ENCODE measurements at places on chromosomes 7 and 10.
A peak's percentile ranks its signal among the peaks of the same experiment; 100 is the strongest.

- DNase-seq, result peak; percentile 55
Measured at GRCh38 chr10:102673819-102674511, 29.7 kb downstream of the TRIM8 start.

- peak; percentile 67 for DNase-seq
Measured at GRCh38 chr10:119131512-119132240, 27.8 kb downstream of the DENND10 start.

- DNase-seq, result no peak
Measured at GRCh38 chr10:79065853-79066252, 2.9 kb upstream of the ZMIZ1 start.

- DNase-seq, result no peak
Measured at GRCh38 chr7:13091974-13092707, 404.7 kb downstream of the ARL4A start.

GRCh38 chr7:43888993-43889945 is 17.1 kb downstream of the URGCP start:
- no peak for DNase-seq

DNA sequence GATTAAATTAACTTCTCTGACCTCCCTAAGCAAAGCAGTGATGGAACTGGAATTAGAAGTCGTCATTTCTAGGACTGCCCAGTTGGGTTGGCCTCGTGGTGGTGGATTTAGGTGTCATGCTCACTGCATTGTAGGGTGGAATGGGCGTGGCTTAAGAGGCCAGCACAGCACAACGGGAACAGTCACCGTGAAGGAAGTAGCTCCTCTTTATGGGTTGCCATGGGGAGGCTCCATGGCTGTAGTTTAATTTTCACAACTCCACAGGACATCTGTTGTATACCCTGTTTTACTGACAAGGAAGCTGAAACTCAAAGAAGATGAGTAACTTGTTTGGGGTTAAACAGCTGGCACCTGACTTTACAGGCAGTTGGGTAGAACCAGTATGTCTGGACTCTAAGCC is 208.3 kb downstream of the CELF2 start:
- DNase-seq, result no peak

DNA sequence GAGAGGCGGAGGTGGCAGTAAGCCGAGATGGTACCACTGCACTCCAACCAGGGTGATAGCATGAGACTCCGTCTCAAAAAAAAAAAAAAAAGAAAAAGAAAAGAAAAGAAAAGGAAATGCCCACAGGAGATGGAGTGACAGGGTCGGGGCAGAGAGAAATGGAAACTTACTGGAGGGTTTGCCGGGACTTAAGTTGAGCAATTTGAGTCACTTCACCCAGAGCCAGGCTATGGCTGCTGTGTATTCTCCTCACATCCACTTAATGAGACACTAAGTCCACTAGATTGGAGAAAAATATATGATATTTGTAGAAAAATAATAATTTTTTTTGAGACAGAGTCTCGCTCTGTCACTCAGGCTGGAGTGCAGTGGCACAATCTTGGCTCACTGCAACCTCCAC is 4.6 kb upstream of the PFKFB3 start:
- DNase-seq, result no peak

GRCh38 chr10:116170815-116171250 is 102.2 kb downstream of the GFRA1 start:
- peak; percentile 45 for DNase-seq

DNA sequence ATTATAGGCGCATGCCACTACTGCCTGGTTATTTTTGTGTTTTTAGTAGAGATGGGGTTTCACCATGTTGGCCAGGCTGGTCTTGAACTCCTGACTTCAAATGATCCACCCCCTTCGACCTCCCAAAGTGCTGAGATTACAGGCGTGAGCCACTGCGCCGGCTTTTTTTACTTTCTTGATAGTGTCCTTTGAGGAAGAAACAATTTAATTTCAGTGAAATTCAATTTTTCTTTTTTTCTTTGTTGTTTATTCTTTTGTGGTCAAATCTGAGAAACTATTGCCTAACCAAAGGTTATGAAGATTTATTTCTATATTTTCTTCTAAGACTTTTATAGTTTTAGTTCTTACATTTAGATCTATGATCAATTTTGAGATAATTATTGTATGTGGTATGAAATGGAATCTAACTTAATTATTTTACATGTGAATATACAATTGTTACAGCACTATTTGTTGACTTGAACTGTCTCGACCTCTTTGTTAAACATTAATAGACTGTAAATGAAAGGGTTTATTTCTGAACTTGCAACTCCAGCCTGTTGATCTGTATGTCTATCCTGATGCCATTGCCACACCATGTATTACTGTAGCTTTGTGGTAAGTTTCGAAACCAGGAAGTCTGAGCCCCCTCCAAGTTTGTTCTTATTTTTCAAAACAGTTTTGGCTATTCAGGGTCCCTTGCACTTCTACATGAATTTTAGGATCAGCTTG is 19.8 kb upstream of the RASSF4 start:
- no peak for DNase-seq

GRCh38 chr10:24806262-24806661 is 82.6 kb upstream of the ARHGAP21 start:
- DNase-seq, result no peak

DNA sequence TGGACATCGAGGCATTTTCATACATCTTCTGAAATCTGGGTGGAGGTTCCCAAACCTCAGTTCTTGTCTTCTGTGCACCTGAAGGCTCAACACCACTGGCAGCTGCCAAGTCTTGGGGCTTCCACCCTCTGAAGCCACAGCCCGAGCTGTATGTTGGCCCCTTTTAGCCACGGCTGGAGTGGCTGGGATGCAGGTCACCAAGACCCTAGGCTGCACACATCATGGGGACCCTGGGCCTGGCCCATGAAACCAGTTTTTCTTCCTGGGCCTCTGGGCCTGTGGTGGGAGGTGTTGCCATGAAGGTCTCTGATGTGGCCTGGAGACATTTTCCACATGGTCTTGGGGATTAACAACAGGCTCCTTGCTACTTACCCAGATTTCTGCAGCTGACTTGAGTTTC is 62.1 kb downstream of the INPP5A start:
- DNase-seq, result no peak

- DNase-seq, result no peak
Measured at GRCh38 chr10:3708852-3709251, 76.2 kb downstream of the KLF6 start.

DNA sequence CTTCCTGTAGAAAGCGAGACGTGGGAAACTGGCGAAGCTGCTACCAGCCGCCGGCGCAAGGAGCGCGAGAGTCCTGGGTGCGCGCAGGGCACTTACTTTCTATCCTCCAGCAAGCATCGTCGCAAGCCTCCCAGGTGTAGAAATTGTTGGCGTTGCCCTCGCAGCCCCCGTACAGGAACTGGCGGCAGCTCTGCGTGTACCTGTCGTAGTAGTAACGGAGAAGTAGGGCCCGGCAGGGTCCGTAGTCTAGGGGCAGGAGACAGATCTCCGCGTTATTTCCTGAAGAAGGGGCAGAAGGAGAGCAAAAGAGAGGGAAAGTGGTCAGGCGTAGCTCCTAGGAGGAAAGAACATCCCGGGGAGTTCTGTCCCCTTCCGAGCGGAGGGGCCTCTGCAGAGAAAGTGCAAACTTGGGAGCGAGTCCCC is 501 bp downstream of the TFPI2 start:
- DNase-seq, result peak; percentile 30

DNA sequence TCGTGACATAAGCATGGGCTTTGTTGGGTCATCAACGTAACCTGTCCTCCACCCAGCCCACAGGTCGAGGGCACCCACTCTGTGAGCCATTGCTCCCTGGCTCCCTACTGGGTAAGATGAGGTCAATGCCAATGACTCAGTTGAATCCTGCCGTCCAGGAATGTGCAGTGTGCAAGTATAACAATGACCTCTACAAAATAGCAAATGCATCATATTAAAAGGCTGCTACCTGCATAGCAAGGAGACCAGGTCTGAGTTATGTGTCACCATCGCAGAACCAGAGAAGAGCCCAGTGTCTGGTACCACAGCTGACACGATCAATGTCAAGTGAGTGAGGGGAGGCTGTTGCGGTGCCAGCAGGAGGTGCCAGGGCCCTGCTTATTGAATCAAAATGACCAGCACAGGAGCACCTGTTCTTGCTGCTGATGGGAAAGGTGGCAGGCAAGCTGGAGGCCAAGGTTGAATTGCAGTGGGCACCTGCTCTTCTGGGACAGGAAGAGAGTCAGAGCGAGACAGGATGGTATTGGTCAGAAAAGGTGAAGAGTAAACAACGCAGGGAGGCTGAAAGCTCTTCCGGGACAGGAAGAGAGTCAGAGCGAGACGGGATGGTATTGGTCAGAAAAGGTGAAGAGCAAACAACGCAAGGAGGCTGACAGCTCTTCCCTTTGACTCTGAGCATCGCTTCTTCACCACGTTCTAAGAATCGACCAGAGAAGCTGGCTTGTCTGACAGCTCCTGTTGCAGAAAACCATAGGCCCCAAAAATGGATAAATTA is 108.7 kb upstream of the ADAM12 start:
- no peak for DNase-seq

GRCh38 chr10:22368981-22369380 is 23.7 kb downstream of the SPAG6 start:
- no peak for DNase-seq

DNA sequence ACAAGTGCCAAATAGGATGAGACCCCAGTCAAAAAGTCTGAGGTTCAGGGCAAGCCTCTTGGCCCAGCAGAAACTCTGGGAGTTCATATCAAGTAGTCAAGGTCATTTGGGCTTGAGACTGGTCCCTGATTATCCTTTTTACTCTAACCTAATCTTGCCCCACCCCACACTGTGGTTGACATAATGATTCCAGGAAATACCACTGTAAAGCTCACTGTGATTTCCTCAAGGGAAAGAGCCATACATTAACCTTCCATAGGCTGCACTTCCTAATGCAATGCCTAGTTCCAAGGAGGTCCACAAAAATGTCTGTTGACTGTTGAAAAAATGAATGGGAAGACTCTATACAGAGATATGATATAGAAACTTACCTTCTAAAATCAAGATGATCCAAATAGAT is 52.9 kb upstream of the CHCHD3 start:
- DNase-seq, result no peak

DNA sequence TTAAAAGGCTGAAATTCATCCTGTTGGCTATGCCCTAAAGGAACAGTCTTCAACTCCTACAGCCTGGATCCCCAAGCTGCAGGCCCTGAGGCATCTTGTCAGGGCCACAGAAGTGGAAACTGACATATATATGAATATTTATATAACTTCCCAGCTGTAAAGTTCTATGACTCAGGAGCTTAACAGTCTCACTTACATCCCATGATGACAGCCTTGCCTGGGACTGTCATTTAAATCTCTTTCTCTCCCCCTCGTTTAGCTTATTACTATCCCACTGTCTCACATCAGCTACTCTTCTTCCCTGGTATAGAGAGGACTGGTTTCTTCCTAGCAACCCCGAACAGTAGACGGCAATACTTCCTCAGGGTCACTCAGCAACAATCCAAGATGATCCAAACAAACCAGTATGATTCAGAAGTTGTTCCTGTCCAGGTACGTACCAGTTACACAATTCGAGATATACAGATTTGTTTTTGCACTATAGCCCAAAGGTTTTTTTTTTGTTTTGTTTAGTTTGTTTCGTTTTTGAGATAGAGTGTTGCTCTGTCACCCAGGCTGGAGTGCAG is 22.7 kb downstream of the KIAA1549 start:
- DNase-seq, result no peak

DNA sequence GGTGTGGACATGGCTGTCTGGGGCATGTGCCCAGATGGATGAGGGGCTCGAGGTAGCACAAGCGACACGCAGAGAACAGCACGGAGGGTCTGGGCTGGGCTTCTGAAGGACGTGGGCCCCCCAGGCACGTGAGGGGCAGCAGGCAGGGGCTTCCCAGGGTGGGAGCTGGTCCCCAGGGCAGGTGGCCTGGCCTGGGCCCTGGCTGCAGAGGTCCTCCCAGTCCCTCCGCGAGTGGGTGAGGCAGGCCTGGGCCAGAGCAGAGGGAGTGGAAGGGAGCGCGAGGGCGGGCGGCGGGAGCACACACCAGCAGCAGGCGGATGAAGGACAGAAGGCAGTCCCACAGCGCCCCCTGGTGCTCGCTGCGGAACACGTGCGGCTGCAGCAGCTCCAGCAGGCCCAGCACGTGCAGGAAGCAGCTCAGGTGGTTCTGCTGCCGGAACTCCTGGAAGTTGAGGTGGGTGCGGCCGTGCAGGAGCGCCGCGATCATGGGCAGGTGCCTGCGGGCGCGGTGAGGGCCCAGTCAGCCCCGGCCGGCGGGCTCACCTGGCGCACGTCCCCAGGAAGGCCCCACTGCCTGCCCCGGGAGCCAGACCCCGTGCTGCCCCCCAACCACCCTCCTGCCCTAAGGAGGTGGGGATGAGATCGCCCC is 14.7 kb upstream of the MICALL2 start:
- DNase-seq, result peak; percentile 85

- DNase-seq, result no peak
Measured at GRCh38 chr7:51013861-51014511, 231.3 kb upstream of the GRB10 start.

DNA sequence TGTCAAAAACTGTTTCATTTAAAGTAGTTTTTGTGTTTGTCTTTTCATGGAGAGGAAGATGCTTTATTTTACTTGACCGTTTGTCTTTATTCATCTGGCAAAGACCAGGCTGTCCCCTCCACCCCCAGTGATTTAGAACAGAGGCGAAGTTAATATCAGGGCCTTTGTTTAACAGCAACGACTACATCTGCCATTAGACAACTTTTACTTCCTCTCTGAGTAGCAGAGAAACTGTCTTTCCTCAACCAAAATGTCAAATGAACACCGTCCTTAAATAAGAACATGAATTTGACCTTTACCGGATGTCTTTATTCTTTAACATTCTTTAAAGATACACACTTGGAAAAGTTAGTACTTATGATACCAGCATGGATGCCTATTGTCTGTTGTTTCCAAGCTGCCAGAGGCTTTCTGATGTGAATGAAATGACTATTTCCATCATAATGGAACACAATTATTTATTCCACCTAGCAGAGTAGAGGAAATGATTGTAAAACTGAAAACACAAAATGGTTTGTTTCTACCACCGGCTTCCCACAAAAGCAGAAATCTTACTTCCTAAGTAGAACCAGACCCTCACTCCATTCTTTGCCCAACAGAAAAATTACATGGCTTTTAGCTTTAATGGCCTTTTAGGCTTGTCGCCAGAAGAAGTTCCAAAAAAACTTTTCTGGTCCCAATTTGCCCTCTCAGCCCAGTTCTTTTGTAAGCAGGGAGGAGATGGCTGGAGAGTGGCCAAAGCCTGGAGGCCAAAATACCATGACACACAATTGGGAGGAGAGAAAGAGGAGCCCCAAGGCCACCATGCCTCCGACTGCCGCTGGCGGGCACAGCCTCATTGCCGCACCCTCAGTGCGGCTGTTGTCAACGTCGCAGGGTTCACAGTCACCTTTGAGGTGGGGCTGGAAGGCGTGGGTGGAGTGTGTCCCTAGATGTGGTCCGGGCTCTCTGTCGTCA is 168.5 kb downstream of the TEX36 start:
- DNase-seq, result no peak

- DNase-seq, result no peak
Measured at GRCh38 chr7:48466713-48467112, 295.5 kb downstream of the ABCA13 start.

DNA sequence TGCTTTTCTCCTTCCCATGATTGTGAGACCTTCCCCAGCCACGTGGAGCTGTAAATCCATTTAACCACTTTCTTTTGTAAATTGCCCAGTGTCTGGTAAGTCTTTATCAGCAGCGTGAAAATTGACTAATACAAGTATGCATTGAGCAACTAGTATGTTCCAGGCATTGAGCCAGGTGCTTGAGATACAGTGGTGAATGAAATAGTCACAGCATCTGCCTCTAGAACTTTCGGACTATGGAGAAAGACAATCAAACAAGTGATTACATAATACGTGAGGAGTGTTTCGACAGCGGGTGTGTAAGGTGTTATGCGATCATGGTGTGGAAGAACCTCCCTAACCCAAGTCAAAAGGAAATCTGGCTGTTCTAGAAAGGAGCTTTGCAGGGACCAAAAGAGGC is 21.6 kb upstream of the NUP205 start:
- no peak for DNase-seq
